ENCODE measurements at places on chromosomes 11 and 22.

DNA sequence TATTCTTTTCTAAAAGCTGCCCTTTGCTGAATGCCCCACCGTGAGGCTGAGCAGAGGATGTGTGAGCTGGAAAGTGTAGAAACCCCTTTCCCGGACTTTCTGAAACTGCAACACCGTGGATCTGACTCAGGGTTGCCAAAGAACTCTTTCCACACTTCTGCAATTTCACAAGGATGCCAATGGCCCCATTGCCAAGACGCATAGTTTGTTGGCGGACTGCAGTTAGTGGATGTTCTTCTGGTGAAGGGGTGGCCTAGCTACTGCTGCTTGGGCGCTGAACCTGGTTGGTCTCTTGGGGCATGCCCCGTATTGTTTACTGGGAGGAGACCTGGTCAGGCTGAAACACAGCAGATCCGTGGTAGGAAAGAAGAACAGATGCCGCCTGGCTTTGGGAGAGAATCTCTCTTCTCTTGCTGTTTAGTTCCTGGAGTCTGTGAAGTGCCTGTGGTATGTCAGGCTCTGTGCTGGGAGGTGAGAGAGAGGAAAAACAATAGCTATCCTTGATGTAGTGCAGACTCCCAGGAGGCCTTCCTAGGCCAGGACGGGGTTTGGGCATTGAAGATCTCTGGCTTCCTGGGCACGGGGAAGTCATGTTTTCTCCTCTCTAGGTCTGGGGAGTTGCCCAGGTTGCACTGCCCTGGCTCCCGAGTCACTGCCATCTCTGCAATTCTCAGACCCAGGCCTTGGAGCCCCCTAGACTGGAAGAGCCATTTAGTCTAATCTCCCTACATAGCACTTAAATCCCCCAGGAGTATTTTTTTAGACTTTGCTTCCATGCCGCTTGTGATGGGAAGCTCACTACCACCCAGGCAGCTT lies 26.9 kb downstream of the CD82 start:
- DNase-seq: no peak

GRCh38 chr11:44017443-44018126 lies 30.2 kb upstream of the ACCSL start:
- no peak for DNase-seq

DNA sequence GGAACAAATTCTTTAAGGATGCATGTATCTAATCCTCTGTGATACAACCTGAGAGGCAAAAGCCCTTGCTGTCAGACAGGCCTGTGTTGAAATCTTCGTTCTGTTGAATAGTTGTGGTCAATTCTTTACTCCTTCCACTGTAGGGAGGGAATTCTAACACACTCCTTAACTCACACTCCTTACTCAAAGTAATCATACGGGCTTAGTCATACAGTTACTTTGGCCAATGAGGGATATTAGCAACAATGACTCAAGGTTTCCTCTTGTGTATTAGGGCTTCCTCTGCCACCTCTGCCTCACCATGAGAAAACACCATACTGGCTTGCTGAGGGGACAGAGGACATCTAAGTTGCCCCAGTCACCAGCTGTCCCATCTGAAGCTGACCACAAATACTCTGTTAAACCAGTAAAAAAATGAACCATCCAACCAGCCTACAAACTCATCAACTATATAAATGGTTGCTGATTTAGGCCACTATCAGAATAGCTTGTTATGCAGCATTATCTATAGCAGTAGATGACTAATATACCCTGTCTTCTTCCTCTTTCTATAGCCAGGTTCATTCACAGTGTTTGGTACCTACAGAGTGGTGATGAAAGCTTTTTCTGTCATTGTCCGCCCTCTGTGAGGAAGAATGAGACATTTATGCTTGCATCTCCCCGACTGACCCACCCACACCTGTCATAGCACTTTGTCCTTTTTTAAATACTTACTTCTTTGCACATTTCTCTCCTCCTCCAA lies 322.8 kb upstream of the SYN3 start:
- DNase-seq: no peak

- peak; percentile 43 for DNase-seq
Measured at GRCh38 chr11:69166218-69167115, 10.7 kb downstream of the SMIM38 start.

GRCh38 chr22:49791682-49792081 lies 36.0 kb downstream of the BRD1 start:
- DNase-seq: no peak

DNA sequence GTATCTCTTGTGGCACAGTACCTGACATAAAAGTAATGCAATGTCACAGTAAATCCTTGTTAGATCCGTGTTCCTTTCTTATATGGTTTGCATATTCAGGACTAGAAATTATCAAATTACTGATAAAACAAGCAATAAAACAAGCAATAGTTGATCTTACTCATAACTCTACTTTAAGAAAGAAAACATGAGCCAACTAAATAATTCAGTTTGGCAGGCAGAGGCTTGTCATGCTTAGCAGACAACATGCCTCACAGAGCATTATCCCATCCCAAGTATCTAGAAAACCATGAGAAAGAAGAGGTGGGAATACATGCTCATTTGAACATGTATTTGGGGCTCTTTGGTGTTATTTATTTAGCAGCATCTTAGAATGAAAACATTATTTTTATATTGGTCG lies 241.9 kb downstream of the SOX6 start:
- no peak for DNase-seq

- DNase-seq: no peak
Measured at GRCh38 chr11:119438599-119438998, 15.6 kb upstream of the THY1 start.

GRCh38 chr11:11513422-11513821 lies 108.4 kb downstream of the GALNT18 start:
- no peak for DNase-seq

DNA sequence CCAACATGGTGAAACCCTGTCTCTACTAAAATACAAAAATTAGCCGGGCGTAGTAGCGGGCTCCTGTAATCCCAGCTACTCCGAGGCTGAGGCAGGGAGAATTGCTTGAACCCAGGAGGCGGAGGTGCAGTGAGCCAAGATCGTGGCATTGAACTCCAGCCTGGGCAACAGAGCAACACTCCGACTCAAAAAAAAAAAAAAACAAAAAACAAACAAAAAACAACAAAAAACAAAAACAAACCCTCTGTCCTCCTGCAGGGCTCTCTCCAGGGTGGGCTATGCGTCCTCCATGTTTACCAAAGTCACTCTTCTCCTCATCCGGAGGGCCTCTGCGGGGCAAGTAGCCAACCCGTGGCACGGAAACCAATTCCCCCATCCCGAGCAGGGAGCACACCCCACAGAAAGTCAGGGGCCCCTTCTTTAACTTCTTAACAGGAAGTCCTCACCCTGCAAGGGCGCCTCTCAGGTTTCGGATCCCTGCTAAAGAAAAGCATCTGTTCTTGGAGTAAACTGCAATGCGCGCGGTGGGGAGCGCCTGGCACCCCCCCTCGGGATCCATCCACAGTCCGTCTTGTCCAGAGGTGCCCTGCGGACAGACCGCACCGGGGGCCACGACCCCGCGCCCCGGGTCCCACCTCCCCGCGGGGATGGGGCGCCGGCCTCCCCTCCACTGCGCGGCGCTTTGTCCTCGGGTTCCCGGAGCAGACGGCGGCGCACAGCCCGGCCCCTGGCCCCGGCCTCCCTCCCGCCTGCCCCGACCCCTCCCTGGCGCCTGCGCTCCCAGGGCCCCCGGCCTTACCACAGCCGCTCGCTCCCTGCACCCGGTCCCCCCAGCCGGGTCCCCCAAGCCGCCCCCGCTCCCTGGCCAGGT lies 712 bp downstream of the CERK start:
- DNase-seq: no peak

GRCh38 chr22:21719024-21719423 lies 16.6 kb downstream of the YPEL1 start:
- no peak for DNase-seq

DNA sequence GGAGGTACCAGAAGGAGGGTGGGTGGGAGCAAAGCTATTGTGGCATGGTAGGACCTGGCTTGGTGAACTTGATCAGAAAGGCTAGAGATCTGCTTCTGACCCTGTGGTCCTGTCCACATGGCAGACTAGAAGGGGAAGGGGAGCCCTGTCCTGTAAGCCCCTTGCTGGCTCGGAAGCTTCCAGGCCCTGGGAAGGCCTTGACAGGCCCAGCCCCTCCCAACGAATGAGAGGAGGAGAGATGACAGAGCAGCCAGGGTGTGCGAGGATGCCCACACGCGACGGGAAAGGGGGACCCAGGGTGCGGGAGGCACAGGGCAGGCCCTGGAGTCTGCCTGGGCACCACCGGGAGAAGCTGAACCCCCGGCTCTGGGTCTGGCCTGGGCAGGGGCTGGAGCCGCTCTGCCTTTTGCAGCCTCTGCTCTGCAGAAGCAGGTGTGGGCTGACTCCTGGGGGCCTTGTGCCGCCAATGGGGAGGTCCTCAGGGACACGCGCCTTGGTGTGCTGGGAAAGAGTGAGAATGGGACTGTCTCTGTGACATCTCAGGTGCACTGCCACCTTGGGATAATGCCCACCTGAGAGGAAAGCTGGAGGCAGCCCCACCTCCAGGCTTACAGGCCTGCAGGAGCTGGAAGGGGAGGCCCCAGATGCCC lies 1447.5 kb downstream of the BRD1 start:
- no peak for DNase-seq

GRCh38 chr22:19719050-19719482 lies 4.3 kb upstream of the GP1BB start:
- DNase-seq: peak; percentile 63

- no peak for DNase-seq
Measured at GRCh38 chr11:86579406-86579731, 93.0 kb downstream of the ME3 start.

DNA sequence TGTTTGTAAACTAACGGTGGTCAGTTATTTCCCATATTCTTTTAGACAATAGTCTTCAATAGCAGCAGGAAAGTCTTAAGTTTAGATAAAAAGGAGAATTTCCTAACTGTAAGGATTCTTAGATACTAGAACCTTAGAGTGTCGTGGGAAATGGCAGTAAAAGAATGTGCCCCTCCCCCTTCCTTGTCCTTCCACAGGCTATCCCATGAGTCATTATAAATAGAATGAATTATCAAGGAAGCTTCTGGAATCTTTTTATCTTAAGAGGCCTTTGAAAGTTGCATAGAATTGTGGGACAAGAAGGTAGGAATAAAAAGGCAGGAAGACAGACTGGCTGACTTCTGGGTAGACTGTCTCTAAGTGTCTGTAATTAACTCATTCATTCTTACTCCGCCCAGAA lies 165.2 kb upstream of the TBCEL start:
- DNase-seq: no peak

DNA sequence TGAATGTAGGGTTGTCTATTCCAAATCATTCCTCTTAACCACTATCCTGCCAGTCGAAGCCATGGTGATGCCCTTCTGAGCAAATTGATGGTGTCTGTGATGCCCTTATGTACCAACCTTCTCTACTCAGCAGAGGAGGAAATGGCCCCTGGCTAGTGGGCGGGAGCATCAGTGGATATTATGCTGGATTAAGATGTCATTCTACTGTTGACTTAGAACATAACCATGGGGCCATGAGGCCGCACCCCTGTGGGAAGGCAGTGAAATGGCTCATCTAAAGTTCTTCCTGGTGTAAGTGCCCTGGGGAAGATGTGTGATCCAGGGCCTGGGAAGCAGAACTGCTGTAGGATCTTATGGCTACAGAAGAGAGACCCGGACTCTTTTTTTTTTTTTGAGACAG lies 20.7 kb upstream of the P2RY2 start:
- DNase-seq: no peak

GRCh38 chr22:21779444-21779843 lies 43.9 kb upstream of the YPEL1 start:
- DNase-seq: no peak

GRCh38 chr11:45087086-45087899 lies 59.1 kb upstream of the PRDM11 start:
- DNase-seq: no peak

DNA sequence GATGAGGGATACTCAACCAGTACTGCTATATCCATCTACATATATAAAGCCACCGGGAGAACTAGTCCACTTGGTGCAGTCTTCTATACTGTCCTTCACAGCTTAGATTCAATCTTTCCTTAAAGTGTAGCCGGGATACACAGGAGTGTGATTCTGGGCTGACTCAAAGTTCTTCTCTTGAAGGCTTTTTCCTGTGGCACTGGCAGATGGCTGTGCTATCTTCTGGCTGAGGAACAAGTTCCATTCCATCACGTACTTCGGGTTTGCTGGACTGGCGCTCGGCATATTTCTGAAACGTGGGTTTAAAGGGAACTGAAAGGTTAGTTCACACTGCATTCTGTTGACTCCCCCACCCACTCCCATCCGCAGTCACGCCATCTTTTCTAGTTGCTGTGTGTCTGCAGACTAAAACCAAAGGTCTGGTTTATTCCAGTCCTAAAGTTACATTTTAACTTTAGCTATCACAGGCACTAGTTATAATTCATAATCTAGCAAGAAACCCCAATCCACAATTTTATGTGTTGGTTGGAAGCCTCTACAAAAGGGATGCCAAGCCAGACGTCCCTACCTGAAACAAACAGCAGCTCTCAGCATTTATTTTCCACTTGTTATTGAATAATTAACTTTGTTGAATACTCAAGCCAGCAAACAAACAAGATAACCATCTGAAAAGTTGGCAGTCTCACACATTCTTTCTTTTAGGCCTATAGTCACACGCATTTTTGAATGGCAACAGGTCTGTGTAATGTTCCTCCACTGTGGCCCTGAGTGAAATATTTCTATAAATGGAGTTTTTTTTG lies 7.5 kb upstream of the C11orf65 start:
- no peak for DNase-seq

DNA sequence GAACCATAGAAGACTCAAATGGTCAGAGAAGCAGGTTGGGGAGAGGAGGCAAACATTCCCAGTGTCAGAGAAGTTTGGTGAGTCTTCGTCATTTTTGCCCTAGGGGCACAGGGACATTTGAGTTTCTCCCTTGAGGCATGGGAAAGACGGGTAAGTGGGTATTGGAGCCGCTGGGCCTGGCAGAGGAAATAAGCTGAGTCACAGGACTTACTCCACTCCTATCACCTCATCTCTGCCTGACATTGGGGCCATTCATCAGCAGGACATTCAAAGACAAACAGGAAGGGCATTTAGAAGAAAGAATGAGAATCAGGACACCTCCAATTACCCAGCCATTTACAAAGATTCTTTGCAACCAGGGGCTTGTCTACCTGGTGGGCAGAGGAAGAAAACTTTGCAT lies 100.7 kb upstream of the SEZ6L start:
- no peak for DNase-seq

DNA sequence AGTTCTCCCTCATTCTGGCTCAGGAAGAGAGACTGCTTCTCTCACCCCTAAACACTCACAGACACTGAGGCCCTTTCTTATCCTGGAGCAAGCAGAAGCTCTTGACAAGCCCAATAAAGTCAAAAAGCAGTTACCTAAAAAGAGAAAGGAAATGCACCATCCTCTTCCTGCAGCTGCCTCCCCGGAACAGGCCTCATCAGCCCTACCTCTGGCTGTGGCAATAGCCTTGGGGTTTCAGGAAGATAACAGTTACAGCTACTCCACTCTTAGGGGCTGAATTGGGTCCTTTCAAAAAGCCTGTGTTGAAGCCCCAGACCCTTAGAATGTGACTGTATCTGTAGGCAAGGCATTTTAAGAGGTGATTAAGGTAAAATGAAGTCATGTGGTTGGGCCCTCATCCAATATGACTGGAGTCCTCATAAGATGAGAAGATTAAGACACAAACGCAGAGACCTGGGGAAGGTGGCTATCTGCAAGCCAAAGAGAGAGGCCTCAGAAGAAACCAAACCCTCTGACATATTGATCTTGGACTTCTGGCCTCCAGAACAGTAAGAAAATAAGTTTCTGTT lies 3.5 kb upstream of the LGALS12 start:
- DNase-seq: no peak

GRCh38 chr11:60994541-60995080 lies 23.1 kb downstream of the CD6 start:
- DNase-seq: no peak
